ENCODE measurements at places on chromosomes 6 and 20.

DNA sequence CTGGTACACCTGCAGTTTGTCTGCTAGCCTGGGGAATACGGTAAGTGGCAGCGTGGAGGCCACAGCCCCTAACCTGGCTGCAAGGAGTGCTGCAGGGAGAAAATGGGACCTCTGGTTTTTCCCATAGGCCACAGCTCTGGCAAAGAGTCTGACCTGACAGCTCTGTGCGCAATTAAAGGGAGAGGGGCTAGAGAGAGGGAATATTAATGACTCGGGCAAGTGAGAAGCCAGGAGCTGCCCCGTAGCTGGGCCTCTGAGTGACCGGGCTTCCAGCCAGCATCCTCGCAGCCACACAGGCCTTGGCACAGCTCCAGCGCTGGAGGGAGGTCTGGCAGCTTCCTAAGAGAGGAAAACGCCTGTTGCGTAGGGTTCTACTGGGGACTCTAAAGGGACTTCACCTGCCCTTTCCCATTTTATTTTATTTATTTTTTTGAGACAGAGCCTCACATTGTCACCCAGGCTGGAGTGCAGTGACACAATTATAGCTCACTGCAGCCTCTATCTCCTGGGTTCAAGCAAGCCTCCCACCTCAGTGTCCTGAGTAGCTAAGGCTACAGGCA is 18.2 kb upstream of the OCSTAMP start:
- DNase-seq = no peak

- DNase-seq = no peak
Observed at GRCh38 chr6:51057296-51057695, 238.6 kb downstream of the TFAP2B start.

DNA sequence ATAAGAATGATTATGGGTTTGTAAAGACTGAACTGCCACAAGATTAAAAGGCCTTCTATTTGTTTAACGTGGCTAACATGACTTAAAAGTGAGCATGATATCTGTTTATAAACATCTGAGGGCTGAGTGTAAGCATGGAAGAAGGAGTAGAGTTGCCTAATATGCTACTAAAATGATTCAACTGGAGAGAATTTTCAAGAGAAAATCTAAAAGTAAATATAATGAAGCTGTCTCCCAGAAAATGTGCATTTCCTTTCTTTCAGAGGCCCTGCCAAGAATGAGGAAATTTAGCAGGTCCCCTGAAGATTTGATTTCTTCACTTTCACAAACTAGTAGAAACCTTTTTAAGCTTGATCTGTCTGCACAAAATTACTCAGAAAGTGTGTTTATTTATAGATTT is 4.2 kb upstream of the EYA4 start:
- DNase-seq = no peak

DNA sequence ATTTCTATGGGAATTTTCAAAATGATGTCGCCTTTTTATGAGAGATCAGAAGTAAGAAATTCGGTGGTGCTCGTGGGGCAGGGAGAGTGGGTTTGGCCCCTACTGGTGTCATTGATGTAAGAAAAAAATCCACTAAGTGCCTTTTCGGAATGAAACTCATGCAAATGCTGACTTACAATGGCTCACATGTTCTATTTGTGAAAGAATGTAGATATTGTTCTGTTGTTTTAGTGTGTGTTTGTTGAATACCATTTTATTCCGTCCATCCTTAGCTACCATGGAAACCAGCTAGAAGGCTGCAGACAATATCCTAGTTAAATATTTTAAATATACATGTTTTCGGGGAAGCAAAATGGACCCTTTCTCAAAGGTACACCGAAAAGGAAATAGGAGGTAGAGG is 304.9 kb downstream of the TAF4 start:
- no peak for DNase-seq

DNA sequence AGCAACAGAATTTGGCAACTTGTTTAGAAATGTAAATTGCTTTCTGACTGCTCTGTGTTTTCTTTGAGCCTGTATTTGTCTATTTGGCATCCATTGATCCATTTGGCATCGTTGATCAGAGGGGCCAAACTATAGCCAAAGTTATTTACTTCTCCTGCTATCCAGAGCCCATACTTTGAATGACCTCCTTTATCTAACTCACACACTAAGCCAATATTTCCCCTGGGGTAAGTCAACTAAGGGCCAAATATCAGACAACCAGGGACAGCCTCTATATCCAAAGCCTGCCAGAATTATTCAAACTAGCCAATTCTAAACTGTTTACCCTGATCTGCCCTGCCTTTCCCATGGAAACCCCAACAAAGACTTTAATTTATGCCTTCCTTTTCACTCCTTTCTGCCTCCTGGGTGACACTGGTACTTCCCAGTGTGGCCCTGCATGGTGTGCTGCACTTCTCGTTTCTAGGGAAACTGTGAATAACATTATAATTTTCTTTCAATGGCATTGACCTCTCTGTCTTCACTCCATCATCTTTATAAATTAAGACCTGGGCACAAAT is 19.8 kb upstream of the ZNF184 start:
- DNase-seq = no peak

DNA sequence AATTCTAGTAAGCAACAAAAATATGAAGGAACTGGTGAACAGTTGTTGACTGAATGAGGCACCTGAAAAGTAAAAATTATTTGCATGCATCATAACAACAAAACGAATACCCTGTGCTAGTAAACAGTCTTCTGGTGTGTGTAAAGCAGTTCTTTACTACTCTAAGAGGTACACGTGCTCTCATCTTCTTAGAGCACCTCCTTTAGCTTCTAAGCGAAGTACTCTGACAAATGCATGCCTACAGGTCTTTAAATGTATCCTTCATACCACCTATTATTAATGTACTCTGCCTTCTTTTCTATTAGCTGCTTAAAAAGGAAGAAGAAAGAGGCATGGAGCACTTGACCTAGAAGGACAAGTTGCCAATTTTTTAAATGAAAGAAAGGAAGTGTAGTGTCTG is 32.2 kb upstream of the MYB start:
- DNase-seq = no peak

GRCh38 chr6:133891927-133892812 is 3.3 kb downstream of the TCF21 start:
- DNase-seq = no peak

DNA sequence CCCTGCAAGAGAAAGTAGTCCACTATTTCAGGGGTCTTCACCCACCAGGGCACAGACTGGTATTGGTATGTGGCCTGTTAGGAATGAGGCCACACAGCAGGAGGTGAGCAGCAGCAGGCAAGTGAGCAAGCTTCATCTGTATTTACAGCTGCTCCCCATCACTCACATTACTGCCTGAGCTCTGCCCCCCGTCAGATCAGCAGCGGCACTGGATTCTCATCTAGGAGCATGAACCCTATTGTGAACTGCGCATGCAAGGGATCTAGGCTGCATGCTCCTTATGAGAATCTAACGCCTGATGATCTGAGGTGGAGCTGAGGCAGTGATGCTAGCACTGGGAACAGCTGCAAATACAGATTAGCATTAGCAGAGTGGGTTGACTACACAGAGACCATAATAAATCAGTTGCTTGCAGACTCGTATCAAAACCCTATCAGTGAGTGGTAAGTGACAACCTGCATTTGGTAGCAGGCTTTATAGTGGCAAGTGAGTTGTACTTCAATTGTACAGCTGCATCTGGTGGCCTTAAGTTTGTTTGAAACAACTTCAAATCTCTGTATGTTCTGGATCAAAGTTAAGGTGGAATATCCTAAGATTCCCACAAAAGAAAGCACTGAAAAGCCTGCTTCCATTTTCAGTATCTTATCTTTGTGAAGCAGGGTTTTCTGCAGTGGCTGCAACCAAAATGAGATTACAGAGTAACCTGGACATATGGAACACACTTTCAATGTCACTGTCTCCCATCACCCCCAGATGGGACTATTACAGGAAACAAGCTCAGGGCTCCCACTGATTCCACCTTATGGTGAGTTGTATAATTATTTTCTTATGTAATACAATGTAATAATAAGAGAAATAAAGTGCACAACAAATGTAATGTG is 12.8 kb downstream of the C6orf141 start:
- no peak for DNase-seq

DNA sequence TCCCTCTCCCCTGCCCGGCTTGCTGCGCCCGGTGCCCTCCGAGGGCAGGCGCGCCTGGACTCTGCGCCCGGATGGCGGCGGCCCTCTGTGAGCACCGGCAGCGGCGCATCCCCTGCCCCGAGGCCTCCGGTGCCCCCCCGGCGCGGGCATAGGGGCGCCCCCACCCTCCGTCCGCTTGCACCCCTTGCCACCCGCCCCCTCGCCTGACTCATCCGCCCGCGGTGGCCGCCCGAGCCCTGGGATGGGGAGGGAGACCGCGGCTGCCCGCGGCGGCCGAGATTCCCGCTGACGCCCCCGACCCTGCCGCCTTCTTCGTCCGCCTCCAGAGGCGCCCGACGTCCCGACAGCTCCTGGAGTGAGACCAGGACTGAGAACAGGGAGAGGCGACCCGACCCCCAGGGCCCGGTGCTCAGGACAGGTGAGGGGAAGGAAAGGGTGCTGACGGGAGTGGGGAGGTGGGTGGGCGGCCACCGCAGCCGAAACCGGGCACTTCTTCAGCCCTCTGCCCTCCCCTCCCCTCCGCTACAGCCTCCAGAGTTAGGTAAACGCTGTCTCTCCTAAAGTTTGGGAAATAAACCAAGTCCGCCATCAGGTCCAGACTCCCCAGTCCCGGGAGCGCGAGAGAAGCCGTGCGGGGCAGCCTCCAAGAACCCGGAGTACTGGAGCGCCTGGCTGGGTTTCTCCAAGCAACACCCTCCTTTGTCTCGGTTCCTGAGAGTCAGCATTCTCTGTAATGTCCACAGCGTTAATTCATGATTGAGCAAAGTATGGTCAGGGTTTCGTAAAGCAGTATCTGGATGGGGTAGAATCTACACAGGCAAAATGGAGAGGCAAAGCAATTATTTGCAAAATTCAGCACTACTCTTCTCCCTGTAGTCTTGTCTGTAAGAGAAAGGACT is 539 bp downstream of the TMEM200A start:
- DNase-seq = peak; percentile 3

- DNase-seq = no peak
Observed at GRCh38 chr6:22878706-22879105, 309.3 kb downstream of the HDGFL1 start.

- no peak for DNase-seq
Observed at GRCh38 chr20:11754451-11754850, 163.2 kb upstream of the BTBD3 start.

All from activated CD4-positive, alpha-beta T cell treated with anti-CD3 and anti-CD28 coated beads, Interleukin-2, amount 50 U/mL, for 24 hours (primary cell).